Mesenchymal stem cell (in vitro differentiated cells and primary cell): ENCODE measurements at places on chromosomes 3 and 15.

- DNase-seq = peak; percentile 36
These were observed 174.9 kb downstream of the TNIK start for GRCh38 chr3:171285287-171285686.

DNA sequence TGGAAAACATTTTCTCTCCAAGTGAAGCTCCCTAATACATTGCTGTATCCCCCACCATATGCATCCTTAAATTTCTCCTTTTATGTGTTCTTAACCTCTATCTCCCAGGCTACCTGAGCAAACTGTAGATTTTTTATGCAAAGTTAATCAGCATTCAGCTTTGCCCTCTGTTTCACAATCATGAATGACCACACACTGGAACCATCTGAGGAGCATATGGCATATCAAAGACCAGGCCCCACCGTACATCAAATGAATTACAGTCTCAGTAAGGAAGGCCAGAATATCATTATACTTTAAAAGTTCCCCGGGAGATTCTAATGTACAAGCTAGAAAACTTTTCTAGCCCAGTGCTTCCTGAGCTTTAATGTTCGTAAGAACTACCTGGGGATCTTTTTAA lies 115.5 kb upstream of the NECTIN3 start:
- no peak for DNase-seq

- no peak for DNase-seq
These were observed 185.8 kb upstream of the UBE3A start for GRCh38 chr15:25624504-25625177.

DNA sequence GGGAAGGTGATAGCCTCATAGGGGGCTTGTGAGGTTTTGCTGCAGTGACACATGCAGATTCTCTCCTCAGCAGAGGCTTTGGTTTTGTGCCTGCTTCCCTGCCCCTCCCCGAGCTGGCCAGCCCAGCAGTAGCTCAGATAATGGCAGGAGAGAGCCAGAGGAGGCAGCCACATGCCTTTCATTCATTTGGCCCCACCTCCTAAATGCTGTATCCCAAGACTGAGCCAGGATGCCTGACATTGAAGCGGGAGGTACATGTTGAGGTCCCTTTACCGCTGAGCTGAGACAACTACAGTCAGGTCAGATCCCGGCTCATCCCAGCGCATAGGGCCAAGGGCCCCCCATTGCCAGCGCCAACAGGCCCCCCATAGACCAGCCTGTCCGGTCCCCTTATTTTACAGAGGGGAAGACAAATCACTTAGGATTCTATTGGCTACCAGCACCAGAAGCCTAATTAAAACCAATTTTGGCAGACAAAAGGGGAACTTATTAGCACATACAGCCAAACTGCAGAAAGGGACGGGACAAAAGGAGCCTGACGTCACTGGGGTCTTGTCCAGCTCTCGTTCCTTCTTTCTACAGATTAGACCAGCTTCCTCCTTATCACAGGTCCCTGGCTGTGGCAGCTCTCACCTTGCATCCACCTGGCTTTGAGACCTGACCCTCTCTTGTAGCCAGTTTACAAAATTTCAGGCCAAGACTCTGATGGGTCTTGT lies 12.1 kb upstream of the POLG start:
- no peak for DNase-seq

DNA sequence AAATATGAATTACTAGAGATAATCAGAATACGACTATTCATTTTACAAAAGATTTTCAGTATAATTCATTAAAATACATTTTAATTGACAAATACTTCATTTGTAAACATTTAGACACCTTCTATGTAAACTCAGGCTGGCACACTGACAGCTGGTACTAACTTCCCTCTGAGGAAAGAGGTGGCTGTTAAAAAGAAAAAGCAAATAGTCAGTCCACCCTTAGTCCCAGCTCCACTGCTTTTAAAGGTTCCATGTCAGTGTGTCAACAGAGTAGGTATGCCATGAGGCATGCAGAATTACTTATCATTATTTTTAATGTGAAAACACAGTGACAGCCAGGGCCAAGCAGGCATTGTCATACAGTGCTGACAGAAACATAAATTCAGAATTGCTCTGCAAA lies 16.1 kb downstream of the TM6SF1 start:
- no peak for DNase-seq

DNA sequence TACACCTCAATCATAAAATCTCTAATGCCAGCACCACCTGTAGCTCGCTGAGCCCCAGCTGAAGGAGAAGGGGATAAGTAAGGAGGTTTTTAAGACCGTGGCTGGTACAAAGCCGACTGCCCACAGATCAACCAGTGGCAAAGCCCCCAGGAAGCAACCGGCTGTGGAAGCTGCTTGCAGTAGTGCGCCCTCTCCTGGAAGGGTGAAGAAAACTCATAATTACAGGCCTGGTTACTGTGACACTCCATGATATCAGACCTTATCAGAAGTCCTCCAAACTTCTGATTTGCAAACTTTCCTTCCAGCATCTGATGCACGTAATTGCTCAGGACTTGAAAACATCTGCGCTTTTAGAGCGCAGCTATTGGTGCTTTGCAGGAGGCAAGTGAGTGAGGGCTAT lies 63.1 kb upstream of the MCTP2 start:
- DNase-seq = no peak

DNA sequence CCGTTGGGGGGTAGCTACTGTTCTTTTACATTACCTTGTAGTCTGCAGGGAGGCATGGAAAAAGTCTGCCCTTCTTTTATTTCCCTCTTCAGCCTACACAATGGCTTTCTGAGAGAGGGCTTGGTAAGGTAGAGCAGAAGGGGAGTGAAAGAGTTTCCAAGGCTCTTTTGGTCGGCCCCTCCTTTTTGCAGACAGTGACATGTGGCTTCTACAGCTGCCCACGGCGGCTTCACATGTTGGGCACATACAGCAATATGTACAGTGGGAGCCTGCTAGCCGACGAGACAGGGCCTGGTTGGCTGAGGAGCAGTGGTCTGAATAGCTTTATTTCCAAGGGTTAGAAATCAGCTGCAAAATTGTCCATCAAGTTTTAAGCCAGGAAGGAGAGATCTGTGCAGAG lies 4.0 kb downstream of the INAFM2 start:
- no peak for DNase-seq

DNA sequence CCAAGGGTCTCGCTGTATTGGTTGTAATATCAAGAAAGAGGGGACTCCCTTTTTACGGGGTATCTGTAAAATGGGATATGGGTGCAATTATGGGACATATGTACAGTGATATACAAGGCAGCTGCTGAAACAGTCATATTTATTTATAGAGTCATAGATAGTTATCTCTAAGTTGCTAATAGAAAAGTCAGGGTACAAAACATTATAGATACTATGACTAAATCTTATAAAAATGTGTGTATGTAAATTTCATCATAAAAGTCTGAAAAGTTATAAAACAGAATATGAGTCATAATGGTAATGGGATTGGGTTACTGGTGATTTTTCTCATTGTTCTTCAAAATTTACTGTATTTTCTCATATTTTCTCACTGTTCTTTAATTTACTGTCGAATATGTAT lies 344.9 kb upstream of the SLCO3A1 start:
- DNase-seq = no peak

DNA sequence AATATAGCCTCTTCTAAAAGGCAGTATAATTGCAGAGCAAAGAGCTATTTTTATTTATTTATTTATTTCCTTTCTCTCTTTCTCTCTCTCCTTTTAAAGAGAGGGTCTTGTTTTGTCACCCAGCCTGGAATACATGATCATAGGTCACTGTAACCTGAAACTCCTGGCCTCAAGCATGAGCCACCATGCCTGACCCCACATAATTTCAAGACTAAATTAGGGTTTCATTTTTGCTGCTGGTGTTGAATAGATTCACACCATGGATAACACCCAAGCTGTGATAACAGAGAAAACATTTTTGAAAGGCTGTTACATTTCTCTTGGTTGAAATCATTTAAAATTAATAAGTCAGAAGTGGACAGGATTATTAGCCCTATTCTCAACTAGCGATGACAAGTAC lies 131.6 kb downstream of the LEKR1 start:
- DNase-seq = no peak

GRCh38 chr3:31911643-31912042 lies 69.4 kb downstream of the OSBPL10 start:
- peak; percentile 20 for DNase-seq

GRCh38 chr15:24919446-24919845 lies 35.3 kb upstream of the SNRPN start:
- no peak for DNase-seq

GRCh38 chr3:152054315-152054714 lies 180.9 kb downstream of the SUCNR1 start:
- DNase-seq = no peak

GRCh38 chr3:71692139-71692538 lies 33.1 kb downstream of the EIF4E3 start:
- no peak for DNase-seq

- peak; percentile 97 for DNase-seq
These were observed 86.4 kb downstream of the WDR76 start for GRCh38 chr15:43913026-43913780.

- DNase-seq = no peak
These were observed 451.0 kb downstream of the EDEM1 start for GRCh38 chr3:5638550-5638949.

DNA sequence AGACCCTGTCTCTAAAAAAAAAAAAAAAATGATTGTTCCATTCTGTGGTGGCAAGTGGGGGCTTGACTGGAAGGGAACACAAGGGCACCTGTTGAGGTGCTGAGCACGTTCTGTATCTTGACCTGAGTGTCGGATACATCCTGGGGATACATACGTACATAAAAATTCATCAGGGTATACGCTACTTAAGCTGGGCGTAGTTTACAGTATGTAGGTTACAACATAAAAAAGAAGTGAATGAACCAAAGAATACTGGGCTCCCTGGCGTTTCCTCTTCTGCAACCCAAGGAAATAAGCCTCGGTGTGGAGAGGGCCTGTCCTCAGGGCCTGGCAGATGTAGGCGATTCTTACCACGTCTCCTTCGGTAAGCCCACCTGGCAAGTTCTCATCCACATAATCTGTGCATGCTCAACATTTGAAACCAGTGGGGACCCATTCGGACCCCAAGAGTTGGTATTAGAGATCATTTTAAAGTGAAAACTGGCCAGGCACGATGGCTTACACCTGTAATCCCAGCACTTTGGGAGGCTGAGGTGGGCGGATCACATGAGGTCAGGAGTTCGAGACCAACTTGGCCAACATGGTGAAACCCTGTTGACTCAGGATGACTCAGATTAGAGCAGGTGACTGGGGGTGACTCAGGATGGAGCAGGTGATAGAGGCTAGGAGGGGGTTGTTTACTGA lies 5.1 kb upstream of the MUC20 start:
- DNase-seq = peak; percentile 25

DNA sequence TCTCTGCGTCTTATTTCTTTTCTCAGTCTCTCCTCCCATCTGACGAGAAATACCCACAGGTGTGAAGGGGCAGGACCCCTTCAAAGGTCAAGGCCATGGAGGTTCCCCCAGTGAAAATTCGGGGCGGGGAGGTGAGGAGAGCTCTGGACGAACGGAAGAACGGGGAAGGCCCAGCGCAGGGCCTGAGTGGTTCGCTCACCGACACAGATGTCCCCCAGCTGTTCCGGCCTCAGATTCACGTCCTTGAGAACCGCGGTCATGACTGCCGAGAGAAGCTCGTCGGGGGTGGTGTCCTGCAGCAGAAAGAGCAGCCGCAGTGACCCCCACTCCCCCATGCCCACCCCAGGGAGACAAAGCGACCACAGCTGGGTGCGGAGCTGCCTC lies 542 bp downstream of the ACAA1 start:
- DNase-seq = peak; percentile 77

GRCh38 chr15:91853948-91854638 lies 585 bp downstream of the SLCO3A1 start:
- no peak for DNase-seq

- DNase-seq = no peak
These were observed 64.8 kb downstream of the TRIM71 start for GRCh38 chr3:32882603-32883025.

GRCh38 chr3:149199474-149199873 lies 22.2 kb downstream of the CP start:
- peak; percentile 33 for DNase-seq

DNA sequence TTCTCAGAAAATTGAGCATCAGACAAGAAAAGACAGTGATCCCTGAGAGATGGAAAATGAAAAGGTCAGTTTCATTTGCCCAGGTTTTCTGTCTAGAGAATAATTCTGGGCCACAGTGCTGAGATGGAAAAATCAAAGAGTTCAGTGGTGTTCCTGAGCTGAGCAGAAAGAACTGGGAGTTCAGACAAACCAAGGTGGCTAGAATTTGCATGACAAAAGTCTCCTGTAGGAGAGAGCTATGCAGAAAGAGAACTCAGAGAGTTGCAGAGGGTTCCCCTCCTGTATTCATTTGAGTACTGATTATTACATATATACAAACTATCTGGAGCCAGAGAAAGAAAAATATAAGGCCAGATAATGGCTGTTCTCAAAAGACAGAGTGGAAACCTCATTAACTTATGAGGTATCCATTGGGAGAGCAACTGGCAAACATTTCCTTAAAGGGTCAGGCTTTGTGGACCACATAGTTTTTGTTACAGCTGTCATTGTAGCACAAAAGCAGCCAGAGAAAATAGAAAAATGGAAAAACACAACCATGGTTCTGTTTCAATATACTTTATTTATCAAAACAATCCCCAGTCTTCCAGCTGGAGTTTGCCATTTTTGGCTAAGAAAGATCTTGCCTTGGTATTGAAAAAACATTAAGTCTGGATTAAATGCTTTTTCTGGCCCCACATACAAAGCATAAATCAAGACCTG lies 1004.1 kb downstream of the TBL1XR1 start:
- no peak for DNase-seq

- DNase-seq = no peak
These were observed 67.2 kb downstream of the LRRK1 start for GRCh38 chr15:100986158-100986896.

DNA sequence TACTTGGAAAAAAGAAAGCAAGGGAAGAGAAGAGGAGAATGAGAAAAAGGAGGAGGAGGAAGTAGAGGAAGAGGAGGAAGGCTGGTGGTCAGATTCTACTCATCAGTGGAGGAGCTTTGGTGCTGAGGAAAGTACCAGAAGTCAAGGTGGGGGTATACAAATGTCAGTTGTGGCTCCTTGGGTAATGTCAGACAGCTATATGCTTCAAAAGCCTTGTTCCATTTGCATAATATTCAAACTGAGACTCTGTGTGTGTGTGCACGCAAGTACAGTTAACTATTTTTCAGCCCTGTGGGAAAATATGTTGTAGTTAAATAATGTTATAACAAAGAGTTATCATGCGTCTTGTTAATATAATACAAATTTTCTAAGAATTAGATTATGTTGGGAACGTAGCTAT lies 609.7 kb downstream of the PDCD6IP start:
- DNase-seq = no peak

DNA sequence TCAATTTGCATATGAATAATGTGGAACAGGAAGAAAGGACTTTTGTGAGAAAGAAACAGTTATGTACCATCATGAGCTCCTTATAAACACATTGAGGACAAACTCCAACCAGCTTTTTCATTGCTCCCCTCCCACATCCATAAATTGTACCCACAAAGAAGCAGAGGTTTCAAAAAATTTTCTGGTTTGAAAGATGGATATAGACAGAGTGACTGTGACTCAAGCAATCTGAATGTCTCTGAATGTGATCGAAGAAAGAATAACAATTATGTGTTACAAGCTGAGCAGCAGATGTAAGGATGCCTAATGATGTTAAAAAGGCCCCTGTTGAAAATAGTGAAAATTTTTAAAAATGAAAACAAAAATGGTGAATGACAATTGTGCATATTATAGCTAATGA lies 127.4 kb downstream of the TFG start:
- DNase-seq = no peak

GRCh38 chr15:67918205-67918861 lies 78.5 kb upstream of the RNU6-1 start:
- no peak for DNase-seq
